ENCODE measurements at places on chromosomes 2 and 18.

DNA sequence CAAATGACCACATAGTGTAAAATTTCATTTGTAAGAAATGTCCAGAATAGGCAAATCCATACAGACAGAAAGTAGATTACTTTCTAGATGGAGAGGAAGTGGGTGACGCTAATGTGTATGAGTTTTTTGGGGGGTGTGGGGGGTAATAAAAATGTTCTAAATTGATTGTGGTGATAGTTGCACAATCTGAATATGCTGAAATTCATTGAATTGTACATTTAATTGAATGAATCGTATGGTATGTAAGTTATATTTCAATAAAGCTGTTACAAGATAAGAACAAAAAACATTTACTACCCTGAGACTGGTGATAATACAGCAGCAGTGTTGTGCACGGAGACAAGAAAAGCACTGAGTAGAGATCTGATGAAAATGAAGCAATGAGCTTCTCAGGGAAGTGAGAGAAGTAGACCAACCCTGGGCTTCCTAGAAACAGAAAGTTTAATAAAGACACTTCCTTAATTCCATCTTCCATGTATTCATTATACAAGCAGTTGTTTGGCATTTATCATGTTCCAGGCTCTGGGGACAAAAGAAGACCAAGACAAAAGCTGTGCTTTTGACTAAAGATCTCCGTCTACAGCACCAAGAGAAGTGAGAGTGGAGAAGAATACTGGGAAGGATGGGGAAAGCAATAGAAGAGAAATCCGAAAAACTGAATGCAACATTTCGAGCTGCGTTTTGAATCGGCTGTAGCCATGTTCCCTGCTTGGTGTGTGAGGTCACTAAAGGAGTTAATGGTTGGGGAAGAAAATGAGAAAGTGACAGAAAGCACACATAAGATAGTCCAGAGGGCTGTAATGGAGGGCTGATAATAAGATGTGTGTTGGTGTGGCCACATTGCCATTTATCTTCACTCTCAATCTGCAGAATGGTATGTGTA lies 1.8 kb upstream of the PDE11A start:
- DNase-seq: no peak

DNA sequence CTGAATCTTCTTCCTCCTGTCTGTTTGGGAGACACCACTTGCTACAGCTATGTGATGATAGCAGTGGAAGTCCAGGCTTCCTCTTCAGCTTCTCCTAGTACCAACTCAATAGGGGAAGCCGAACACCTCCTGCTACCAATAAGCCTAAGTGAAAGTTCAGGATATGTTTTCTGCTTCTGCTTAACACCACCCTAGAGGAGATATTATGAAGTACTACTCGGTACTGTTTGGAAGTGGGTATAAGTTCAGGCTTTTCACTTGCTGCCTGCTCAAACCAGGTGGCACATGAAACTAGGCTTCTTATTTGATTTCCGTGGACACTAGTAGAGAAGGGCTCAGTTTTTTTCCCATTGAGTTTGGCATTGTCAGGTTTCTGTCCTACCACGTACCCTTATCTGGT lies 99.8 kb downstream of the PTPN4 start:
- DNase-seq: no peak

- no peak for DNase-seq
Observed at GRCh38 chr2:98454500-98455235, 10.0 kb downstream of the INPP4A start.

- DNase-seq: no peak
Observed at GRCh38 chr2:228876276-228876675, 394.8 kb downstream of the PID1 start.

- DNase-seq: no peak
Observed at GRCh38 chr2:65675350-65675749, 243.0 kb upstream of the SPRED2 start.

- DNase-seq: no peak
Observed at GRCh38 chr2:26848336-26849055, 564 bp downstream of the DPYSL5 start.

DNA sequence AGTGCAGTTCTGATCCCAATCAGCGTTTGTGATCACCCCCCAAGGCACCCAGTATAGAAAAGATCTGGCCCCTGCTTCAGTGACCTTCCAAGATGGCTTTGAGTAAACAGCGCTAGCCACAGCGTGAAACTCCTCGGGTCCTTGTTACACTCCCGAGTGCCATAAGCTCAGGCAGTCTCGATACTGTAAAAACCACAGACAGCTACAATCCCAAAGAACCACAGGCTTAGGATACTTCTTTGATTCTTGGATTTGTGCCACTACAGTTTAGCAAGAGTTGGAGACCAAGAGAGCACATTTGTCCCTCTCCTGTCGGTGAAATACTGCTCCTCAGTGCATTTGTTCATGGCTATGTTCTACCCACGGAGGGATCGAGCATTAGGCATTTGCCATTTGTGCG lies 352.5 kb upstream of the ZNF521 start:
- DNase-seq: peak; percentile 73

DNA sequence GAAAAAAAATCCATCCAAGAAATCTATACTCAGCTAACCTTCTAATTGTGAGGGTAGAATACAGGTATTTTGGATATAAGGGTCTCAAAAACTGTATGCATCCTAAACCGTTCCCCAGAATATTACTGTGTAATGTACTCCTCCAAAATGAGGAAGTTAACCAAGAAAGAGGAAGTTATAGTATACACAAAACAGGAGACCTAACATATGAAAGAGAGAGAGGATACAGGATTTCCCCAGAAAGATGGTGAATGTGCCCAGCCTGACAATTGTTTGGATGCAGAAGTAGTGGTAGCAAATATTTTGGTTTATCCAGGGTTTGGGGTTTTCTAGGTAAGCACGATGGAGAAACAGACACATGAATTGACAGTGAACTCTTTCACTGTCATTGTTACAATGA lies 50.6 kb downstream of the GALNT3 start:
- no peak for DNase-seq

DNA sequence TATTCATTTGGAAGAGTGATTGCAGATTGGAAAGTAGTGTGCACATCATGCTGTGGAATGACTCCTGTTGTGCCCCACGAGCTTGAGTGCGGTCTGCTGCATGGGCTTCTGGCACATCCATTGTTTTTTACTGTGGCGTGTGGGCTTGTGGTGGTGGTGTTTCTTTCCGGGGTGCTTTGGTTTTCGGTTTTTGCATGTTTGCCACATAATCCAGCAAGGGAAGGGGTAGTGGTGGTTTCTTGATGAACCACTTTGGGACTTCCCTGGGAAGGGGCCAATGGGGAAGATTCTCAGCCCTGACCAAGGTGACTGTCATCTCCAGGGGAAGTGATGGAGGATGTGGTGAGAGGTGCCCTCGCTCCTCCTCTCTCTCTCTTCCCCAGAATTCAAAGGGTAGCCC lies 57.0 kb downstream of the COA5 start:
- DNase-seq: no peak

GRCh38 chr2:189514104-189514503 lies 66.5 kb downstream of the SLC40A1 start:
- no peak for DNase-seq

DNA sequence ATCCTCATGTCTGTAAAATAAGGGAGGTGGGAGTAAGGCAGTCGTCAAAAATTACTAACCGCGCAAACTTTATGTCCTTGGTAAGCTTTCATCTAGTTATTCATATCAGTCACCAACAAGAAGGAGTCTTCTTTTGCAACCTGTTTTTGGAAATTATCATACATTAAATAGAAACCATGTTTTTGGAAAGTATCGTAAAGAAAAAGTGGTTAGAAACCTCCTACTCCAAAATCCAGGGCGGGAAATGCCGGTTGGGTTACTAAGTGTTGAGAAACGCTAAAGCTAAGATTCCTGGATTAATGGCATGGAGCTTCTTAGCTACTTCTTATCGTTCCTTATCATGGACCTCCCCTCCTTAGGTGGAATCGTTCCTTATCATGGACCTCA lies 778 bp downstream of the BBS5 start:
- no peak for DNase-seq

- no peak for DNase-seq
Observed at GRCh38 chr2:141611-142010, 95.3 kb upstream of the FAM110C start.

DNA sequence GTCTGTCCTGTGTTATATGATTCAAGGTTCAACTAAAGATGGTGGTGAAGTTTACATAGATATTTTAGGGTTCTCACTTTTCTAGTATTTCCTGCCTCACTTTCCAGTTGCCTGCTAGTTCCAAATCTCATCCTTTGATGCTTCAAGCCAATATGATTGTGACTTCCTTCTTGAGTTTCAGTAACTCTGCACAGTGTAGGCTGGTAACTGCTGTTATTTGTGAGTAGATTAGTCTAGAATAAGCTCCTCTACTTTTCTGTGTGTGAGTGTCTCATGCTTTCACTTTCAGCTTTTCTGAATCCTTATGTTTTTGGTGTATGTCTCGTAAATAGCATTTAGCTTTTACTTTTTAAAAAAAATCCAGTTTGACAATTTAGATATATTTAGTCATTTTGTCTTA lies 42.6 kb downstream of the GALNT1 start:
- DNase-seq: no peak

GRCh38 chr2:50791271-50791670 lies 240.7 kb downstream of the NRXN1 start:
- DNase-seq: no peak

DNA sequence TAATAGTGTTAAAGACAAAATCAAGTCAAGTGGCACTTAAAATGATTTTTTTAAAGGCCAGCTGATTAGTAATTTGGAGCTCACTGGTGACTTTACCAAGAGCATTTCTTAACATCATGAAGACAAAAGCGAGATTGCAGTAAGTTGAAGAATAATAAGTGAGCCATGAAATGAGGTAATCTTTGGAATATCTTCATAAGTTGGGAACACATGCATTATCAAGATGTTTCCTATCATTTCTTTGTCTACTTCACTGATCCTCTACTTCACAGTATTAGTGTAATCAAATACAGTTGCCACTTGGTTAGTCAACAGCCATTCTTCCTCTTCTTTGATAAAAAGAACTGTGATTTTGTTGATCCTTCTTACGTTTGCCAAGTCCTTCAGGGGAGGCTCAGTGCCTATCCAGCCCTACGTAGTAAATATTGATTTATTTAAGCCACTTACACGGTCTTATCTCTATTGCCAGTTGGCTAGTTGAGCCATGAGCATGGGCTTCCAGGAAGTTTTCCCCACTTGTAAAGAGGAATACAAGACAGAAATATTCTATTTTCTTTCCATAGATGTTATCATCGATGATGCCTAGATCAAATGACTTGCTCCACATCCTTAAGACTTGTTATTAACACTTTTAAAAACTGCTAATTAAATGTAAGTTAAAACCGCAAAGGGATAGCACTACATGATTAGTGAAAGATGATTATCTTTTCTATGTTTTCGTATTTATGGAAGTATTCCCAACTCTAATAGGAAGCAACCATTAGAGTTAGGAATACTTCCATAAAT lies 46.1 kb downstream of the YES1 start:
- DNase-seq: no peak

DNA sequence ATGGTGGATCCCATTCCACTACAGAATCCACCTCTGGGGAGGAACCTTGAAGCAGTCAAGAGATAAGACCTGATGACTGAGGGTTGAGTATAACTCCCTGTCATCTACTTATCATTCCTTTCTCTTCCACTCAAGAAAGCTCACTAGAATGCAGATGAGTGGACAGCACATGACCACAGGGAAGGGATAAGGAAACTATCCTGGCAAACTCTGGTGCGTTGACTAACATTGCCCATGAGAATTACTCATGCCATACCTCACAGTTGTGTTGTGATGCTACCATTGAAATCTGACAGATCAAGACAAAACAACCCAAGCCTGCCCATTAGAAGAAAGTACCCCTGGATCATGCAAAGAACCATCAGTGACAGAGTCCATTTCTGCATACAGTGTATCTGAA lies 26.5 kb downstream of the SLC16A14 start:
- no peak for DNase-seq

GRCh38 chr2:224982226-224982625 lies 60.0 kb downstream of the DOCK10 start:
- DNase-seq: no peak

DNA sequence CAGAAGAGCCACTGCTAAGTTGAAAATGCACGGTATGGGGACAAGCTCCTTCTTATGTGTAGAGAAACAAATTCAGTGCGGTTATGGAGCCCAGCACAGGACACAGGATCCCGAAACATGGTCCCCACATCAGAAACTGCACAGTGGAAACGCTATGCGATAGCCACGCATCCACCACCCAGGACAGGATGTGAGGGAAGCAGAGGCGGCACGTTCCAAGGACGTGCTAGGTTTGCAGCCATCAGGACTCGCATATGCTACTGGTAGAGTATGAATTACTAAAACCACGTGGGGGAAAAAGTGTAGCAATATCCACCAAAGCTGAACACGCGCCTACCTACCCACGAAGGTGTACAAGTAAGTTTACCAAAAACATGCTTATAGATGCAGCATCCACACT lies 34.7 kb upstream of the SNTG2 start:
- no peak for DNase-seq

DNA sequence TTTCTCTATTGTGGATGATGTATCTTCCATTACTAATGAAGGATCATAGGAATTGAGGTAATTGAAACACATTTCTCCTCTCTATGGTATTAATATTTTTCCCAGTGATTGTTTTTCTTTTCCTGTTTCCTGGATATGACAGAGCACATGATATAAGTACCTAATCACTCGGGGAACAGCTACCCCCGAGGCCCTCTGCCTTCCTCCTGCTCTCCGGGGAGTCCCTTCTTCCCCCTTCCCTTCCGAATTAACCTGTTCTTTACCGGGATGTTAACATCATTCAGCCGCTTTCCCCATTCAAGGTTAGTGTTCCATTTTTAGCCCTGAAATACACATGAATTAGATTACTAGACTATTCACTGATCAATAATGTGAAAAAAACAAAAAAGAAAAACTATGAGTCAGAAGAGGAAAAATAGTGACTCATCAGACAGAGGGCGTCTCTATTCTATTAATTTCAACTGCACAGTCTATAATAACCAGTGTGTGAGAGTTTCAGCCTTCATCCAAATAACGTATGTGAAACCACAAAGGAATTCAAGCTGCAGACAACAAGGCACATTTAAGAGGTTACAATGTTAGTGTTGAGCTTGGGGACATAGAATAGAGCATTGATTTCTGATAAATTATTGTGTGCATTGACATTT lies 450.8 kb downstream of the DLGAP1 start:
- DNase-seq: no peak

DNA sequence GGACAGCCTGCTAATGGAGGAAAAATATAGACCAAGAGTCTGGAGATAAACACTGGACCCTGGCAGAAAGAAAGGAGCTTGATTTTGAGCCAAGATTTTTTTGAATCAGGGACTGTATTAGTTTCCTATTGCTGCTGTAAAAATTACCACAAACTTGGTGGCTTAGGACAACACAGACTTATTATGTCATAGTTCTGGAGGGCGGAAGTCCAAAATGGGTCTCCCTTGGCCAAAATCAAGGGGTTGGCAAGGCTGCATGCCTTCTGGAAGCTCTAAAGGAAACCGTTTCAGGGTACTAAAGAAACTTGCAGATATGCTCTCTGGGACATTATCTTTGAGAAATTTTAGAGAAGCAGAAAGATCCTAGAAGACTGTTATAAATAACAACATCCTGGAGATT lies 140.1 kb downstream of the BABAM2 start:
- no peak for DNase-seq

- DNase-seq: peak; percentile 59
Observed at GRCh38 chr2:12493031-12493513, 223.7 kb upstream of the TRIB2 start.
